Spinal cord (tissue), 10 donors: ENCODE measurements at places on chromosomes 4 and X. TPM values are rescaled to one million over a fixed set of nuclear protein-coding genes. Genes with fewer than 3 reads are reported as not detected.

- peaks cover 18% of the 10 kb centered on the region for H3K4me1 ChIP-seq
- DNase-seq = peak; percentile 65
- H3K27me3 ChIP-seq = no peaks in the 10 kb centered on the region
- H3K36me3 ChIP-seq = no peaks in the 10 kb centered on the region
These were observed 840 bp downstream of the GRID2 start for GRCh38 chr4:92304606-92305005.

DNA sequence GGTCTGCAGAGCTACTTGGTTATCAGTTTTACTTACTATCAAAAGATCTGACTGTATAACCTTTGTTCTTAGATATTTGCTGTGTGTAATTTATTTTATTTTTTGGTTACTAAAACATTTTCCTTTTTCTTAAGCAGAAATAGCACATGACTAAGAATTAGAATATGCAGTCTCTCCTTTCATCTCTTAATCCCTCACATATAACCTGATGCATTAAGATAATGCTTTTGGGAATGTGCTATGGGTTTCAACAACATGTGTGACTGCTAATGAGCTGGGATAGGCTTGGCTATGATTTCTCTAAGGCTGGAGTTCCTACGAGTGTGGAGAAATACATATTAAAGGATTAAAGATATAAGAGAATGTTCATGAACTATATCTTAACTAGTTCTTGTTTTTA lies 41.5 kb downstream of the SHROOM3 start:
- no peak overlapping the region for H3K4me3 ChIP-seq
- no peaks in the 10 kb centered on the region for H3K36me3 ChIP-seq
- DNase-seq = no peak
- no peak overlapping the region for H3K27ac ChIP-seq

GRCh38 chr4:182206916-182207315 lies 36.3 kb upstream of the TENM3 start:
- no peak overlapping the region for H3K27ac ChIP-seq
- no peak overlapping the region for H3K4me3 ChIP-seq
- DNase-seq = no peak
- H3K36me3 ChIP-seq = no peaks in the 10 kb centered on the region
- H3K27me3 ChIP-seq = no peaks in the 10 kb centered on the region

- no peaks in the 10 kb centered on the region for H3K36me3 ChIP-seq
- no peak for DNase-seq
- H3K27me3 ChIP-seq = no peaks in the 10 kb centered on the region
- no peaks in the 10 kb centered on the region for H3K4me1 ChIP-seq
These were observed 30.4 kb upstream of the HPGDS start for GRCh38 chr4:94372991-94373390.

GRCh38 chr4:121875652-121876051 lies 5.4 kb upstream of the BBS7 start:
- DNase-seq = no peak
- no peak overlapping the region for H3K27ac ChIP-seq
- H3K4me1 ChIP-seq = no peaks in the 10 kb centered on the region
- H3K27me3 ChIP-seq = no peaks in the 10 kb centered on the region
- H3K36me3 ChIP-seq = no peaks in the 10 kb centered on the region
- no peak overlapping the region for H3K4me3 ChIP-seq

- H3K36me3 ChIP-seq = no peaks in the 10 kb centered on the region
- H3K27me3 ChIP-seq = no peaks in the 10 kb centered on the region
- no peak for DNase-seq
- H3K4me3 ChIP-seq = no peak overlapping the region
- H3K4me1 ChIP-seq = no peaks in the 10 kb centered on the region
These were observed 238.5 kb downstream of the RASL11B start for GRCh38 chr4:53100501-53101190.

DNA sequence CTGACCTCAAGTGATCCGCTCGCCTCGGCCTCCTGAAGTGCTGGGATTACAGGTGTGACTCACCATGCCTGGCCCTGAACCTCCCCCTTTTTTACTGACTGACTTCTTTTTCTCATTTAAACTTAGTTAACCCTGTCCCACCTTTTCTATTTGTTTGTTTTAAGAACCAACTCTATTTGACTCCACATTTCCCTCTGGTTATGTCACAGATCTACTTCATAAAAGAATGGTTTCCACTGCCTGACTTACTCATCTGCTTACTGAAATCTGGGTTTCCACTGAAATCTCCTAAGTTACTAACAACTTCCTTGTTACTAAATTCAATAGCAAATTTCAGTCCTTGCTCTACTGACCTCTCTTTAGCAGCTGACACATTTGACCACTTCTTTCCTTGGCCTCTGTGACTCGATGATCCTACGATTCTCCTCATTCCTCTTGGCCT lies 28.0 kb upstream of the NSUN7 start:
- no peak for DNase-seq
- no peaks in the 10 kb centered on the region for H3K27me3 ChIP-seq
- no peak overlapping the region for H3K27ac ChIP-seq
- no peaks in the 10 kb centered on the region for H3K4me1 ChIP-seq

- peak within 1 kb of the TSS; percentile 48 for H3K4me3 ChIP-seq
- H3K27me3 ChIP-seq = peaks cover 4% of the 10 kb centered on the region
- H3K36me3 ChIP-seq = no peaks in the 10 kb centered on the region
- DNase-seq = peak; percentile 56
These were observed at the start of gene BEX4 for GRCh38 chrX:103214870-103215424. Gene BEX4 (plus strand): TSS chrX:103215108. CDS start chrX:103216154, 1,046 bp downstream.

DNA sequence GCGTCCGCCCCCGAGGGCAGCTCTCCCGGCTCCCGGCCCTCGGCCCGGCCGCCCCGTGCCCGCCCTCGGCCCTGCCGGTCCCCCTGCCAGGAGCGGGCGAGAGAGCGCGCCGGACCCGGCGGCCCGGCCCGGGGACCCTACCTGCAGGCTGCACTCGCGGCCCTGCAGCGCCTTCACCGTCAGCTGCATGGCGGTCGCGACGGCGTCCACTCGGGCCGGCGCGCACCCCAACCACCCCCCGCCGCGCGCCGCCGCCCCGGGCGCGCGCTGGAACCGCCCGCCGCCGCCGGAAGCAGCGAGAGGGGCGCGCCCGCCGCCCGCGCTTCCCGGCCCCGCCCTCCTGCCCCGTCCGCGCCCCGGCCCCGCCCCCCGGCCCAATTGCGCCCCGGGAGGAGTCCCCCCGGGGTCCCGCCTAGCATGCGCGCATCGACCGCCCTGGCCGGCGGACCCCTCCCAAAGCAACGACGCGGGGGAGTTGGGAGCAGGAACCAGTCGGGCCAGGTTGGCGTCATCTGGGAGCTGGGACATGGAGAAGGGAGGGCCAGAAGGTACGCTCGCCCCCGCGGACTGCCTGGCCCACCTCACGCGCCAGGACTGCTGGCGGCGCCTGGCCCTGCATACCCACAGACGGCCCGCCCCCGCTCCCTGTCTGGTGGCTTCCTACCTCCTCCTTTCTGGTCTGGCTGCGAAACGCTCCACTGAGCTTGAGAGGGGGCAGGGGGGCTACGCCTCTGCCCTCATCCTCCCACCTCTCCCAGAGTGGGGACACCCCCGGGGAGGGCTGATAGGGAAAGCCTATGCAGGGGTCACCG lies at the start of gene UBL4A:
Gene UBL4A (minus strand): TSS at position 220 of the 812 bp plus-strand sequence. CDS start 31 bp downstream, at position 189.
- peak within 1 kb of the TSS; percentile 25 for H3K27ac ChIP-seq
- no peaks in the 10 kb centered on the region for H3K27me3 ChIP-seq
- H3K4me1 ChIP-seq = peaks cover 45% of the 10 kb centered on the region
- H3K36me3 ChIP-seq = peaks cover 37% of the 10 kb centered on the region

DNA sequence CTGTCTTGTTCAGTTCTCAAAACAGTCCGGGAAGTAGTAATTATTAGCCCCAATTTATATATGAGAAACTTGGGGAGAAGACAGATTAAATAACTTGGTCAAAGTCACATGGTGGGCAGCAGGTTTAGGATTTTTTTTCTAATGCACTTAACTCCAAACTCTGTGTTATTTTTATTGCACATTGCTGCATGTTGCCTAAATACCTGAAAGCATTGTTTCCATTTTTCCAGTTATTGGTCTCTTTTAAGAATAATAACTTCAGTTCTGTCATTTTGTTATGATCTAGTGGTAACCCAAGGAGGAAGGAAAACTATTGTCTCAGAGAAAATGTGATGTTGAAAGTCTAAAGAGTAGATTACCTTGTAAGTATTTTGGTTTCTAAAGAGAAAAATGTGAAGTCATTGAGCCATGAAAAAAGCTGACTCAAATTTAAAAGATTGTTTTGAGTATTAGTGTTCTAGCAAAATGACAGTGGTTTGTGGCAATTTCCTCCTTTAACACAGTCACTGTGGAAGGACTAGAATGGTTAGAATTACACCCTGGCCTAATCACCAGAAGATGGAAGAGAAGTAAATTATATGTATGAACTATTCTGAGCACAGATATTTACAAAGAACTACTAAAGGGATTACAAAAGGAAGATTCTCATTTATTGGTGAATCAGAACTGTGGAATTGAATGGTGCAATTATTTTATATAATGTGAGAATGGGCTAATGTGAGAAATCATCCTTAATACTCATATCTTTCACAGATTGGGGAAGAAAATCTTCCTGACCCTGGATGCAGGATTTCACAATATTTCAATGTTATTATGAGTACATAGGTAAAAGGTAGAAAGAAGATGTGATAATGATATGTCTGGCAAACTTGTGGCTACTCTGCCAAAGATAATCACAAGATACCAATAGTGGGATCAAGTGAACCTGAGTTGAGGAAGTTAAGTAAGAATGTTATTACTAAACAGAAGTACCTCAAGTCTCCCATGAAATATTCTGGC lies 21.7 kb upstream of the CXCL8 start:
- no peaks in the 10 kb centered on the region for H3K27me3 ChIP-seq
- no peak overlapping the region for H3K4me3 ChIP-seq
- H3K4me1 ChIP-seq = no peaks in the 10 kb centered on the region
- no peak for DNase-seq

DNA sequence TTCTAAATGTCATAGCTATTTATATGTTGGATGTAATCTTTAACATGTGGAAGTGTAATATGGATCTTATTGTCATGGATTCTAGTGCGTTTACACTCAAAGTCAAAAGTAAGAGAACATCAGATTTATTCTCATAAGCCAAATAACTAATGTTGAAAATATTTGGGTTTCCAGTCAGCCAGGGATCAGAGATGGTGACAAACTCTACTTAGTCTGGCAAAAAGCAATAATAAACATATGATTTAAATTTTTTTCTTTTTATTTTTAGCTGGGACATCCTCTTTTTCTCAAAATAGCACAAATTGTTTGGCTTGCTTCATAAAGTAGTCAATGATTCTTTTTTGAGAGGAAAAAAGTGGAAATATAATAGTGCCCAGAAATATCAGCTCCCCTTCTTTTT lies 392.3 kb downstream of the ARHGAP24 start:
- no peaks in the 10 kb centered on the region for H3K4me1 ChIP-seq
- H3K27ac ChIP-seq = no peak overlapping the region
- no peaks in the 10 kb centered on the region for H3K36me3 ChIP-seq
- H3K4me3 ChIP-seq = no peak overlapping the region

Gene NXF2
- 0.22 TPM for total RNA-seq

Gene DUSP21
- total RNA-seq = not detected
